ENCODE measurements at places on chromosomes 7 and 10.

- DNase-seq = no peak
Measured at GRCh38 chr10:298033-298432, 162.8 kb downstream of the ZMYND11 start.

GRCh38 chr7:148084138-148084537 lies 506.4 kb upstream of the C7orf33 start:
- no peak for DNase-seq

DNA sequence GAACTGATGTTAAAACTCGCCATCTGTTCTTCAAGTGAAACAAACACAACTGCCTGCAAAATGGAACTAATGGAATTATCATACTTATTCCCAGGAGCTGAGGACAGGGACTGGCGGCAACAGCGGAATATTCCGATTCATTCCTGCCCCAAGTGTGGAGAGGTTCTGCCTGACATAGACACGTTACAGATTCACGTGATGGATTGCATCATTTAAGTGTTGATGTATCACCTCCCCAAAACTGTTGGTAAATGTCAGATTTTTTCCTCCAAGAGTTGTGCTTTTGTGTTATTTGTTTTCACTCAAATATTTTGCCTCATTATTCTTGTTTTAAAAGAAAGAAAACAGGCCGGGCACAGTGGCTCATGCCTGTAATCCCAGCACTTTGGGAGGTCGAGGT lies 24.7 kb upstream of the MCM10 start:
- DNase-seq = no peak

- DNase-seq = no peak
Measured at GRCh38 chr10:78755063-78755701, 313.6 kb upstream of the ZMIZ1 start.

GRCh38 chr7:143846692-143847091 lies 55.3 kb downstream of the TCAF1 start:
- DNase-seq = no peak

DNA sequence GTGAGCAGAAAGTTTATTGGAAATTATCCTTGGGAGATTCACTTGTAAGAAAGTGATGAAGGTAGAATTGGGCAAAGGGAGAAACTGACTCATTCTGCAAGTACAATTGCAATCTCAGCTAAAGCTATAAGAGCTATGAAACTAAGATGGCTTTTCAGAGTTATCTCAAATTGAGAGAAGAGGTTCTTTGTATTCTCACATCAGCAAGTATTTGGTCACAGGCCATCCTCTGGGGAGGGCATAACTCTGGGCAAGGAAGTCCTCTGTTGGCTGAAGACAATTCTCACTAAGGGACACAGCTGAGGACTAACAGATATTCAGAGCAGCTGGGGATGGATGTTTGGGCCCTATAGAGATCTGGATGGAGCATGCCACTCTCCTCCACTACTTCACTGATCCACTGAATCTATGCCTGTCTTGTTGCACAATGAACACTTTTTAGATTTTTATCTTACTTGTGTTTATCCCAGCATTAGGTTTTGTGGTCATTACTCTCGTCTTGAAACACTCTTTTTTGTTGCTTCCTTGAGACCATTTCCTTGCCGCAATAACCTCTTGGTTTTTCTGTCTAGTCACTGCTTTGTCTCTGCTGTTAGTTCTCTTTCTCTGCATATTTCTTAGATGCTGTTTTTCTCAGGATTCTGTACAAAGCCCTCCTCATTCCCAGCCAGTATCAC lies 115.1 kb downstream of the GNAI1 start:
- no peak for DNase-seq

DNA sequence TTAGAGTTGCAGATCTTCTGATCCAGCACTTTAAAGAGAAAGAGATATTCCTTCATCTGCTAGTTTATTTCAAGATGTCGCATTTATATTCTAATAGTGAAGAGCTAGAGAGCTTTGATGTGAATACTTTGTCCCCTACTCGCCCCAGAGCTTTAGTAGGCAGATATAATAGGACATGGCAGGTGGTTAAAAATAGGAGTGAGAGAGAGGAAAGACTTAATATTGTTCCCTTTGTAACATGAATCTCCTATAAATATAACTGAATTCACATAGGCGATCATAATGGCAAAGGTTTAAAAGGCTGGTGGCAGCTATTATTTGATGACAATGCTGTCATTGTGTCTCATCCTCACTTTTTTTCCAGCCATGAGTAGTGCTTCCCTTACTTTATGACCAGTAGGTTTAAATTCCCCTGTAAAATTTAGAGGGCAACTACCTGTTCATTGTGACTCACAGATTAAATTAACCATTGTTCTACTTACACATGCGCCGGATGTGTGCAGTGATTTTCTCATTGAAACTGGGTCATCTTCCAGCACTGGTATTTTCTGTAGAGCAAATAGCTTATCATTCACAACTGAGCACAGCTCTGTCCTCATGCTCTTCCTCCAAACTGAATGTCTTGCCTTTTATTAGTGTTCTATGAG lies 906.7 kb upstream of the CELF2 start:
- no peak for DNase-seq

GRCh38 chr7:87627634-87627994 lies 584 bp upstream of the RUNDC3B start:
- DNase-seq = no peak

DNA sequence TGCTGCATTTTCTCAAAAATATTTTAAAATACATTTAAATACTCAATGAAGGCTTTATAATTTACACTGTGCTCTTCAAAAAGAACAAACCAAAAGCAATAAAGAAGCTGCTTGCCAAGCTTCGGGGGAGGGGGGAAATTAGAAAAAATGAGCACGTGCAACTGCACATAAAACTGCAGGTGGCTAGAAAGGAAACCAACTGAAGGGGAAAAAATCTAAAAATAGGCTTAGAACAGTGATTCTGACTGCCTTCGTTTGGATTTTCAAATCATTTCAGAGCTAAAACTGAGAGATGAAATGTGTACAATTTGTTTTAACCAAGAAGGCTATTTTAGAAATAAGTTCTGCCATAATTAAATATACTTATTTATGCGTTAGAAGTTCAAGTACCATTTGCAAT lies 61.4 kb downstream of the ABI1 start:
- no peak for DNase-seq

GRCh38 chr7:151175793-151176311 lies 8.4 kb upstream of the GBX1 start:
- no peak for DNase-seq

DNA sequence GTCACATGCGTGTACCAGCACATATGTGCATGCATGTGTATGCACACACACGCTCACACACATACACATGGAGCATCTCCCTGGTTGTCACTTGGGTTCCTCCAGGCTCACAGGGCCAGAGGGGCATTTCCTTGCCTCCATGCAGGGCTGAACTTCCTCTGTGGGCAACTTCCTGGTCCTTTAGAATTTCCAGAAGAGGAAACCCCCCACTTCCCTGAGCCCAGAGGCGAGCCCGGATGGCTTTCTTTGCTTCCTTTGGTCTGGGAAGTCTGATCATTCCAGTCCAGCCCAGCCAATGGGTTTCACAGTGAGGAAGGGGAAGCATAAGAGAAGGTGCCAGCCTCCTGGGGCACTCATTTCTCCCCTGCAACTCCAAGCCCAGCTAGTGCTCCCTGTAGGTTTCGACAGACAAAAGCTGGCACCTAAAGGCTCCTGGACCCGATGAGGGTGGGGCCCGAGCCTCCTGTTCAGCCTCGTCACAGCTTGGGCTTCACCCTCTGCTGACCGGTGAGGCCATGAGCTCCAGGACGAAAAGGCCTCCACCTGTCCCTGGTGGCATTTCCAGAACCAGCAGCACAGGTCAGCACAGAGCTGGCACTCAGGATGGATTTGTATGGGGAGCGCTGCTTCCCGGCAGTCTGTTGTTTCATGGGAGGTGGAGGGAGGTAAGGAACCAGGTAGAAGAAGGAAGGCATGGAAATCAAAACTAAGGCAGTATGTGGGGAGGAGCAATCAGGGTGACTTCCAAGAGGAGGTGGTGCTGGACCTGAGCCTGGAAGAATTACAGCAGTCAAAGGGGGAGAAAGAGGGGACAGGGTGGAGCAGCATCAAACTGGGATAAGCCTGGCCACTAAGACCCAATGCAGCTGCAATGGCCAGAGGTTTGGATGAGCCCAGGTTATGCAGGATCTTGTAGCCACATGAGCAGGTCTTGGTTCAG lies 23.7 kb downstream of the BTBD16 start:
- DNase-seq = no peak

DNA sequence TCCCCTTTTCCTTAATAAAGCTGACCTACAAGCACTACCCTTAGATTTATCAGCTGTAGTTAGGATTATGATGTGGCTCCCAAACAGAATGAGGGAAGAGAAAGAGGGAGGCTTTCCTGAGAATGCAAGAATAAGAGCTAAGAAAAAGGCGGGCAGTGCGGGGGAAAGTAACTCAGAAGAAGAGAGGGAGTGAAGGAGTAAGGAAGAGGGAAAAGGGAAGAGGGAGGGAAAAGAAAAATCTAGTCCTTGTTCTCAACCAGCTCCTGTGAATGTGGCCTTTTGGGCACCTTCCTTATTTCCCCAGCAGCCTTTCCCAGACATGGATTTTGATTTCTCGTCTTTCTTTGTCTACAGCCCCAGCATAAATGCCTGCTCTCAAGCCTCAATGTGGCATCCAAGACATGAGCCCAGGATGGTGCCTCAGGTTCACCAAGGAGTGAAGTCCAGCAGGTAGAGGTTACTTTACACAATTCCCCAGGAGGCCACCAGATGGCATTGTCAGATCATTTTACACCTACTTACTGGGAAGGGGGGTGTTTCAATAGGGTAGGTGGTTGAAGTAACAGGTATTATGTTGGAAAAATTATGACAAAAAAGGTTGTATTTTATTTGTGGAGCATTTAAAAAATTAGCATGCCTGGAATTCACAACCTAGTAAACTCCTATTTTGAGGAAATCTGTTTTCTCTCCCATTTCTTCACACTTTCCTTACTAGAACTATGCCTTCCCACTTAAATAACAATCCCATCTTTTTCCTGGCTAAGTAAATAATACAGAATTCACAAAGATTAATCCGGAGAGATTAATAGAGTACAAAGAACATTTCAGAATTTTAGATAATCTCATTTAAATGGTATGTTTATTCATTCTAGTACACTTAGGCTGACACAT lies 106.5 kb downstream of the HTR7 start:
- no peak for DNase-seq

- DNase-seq = no peak
Measured at GRCh38 chr10:50417486-50417885, 166.2 kb upstream of the ASAH2 start.

DNA sequence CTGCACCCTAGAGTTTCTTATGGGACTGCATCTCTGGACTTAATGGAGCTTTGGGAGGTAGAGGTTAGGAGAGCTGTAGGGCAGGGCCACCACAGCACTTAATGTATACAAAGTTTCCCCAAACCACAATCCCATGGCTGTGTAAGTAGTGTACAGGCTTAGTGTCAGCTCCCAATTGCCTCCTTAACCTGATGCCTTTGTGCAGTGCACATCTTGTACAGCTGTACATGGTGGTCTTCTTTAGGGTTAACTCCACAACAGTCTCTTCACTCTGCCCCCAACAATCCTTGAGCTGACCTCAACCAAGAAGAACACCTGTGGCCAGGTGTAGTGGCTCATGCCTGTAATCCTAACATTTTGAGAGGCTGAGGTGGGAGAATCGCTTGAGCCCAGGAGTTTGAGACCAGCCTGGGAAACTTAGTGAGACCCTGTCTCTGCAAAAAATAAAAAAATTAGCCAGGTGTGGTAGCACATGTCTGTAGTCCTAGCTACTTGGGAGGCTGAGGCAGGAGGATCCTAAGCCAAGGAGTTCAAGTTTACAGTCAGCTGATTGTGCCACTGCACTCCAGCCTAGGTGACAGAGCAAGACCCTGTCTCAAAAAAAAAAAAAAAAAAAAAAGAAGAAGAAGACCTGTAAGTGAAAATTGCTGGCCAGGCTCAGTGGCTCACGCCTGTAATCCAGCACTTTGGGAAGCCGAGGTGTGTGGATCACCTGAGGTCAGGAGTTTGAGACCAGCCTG lies 6.8 kb downstream of the PLAU start:
- no peak for DNase-seq

GRCh38 chr10:6416892-6417512 lies 163.1 kb downstream of the PRKCQ start:
- DNase-seq = no peak

GRCh38 chr7:80488851-80489370 lies 23.0 kb downstream of the GNAT3 start:
- DNase-seq = no peak

DNA sequence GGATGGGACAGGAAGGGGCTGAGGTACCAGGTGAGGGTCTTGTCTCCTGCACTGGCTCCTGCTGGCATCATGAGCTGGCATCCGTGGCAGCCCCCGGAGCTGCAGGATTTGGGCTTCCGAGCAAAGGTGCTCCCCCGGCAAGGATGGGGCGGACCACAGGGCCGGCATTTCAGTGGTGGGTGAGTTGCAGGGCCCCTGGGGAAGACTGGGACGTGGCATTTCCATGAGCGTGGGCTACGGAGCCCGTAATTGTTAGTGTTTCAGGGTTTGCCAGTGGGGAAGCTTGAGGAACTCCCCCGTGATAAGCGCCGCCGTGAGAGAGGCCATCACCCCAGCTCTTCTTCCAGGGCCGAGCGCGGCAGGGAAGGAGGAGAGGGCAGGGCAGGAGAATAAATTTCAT lies 235.6 kb downstream of the MGMT start:
- no peak for DNase-seq

- DNase-seq = peak; percentile 2
Measured at GRCh38 chr7:51430480-51431086, 114.0 kb upstream of the COBL start.

DNA sequence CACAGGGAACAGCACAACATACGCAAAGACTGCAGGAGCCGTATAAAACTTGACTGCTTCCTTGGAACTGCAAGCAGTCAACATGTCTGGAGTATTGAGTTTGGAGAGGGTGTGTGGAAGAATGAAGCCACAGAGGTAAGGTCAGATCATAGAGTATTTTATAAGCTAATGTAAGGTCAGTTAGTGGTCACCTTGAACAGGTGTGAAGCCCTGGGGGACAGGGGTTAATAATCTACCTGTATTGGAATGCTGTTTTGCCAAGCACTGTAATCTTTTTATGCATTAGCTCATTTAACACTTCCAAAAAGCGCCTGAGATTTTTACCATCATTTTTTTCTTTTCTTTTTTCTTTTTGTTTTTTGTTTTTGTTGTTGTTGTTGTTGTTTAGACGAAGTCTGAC lies 23.1 kb downstream of the PLAU start:
- DNase-seq = no peak

Measured in stimulated activated CD8-positive, alpha-beta memory T cell treated with anti-CD3 and anti-CD28 coated beads, Interleukin-2, amount 100 ng/mL, for 1 hour (primary cell).